Right forelimb (tissue), 1 donor: ENCODE measurements at places on chromosomes 12 and 14.

DNA sequence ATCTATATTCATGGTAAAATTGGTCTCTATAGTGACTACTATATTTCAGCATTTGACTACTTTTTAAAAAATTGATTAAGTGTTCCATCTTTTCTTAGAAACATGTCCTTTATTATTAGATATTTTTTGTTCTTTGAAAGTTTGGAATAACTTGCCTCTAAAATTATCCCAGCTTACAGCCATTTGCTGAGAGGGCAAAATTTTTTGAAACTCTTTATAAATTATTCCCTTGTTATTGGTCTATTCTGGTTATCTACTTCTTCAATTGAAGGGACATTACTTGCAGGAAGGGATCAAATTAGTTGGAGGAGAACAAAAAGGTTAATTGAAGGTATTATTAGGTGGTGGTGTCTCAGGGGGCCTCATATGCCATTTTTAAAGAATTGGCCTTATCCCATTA, 184.1 kb downstream of the TTC6 start:
- no peak for DNase-seq

DNA sequence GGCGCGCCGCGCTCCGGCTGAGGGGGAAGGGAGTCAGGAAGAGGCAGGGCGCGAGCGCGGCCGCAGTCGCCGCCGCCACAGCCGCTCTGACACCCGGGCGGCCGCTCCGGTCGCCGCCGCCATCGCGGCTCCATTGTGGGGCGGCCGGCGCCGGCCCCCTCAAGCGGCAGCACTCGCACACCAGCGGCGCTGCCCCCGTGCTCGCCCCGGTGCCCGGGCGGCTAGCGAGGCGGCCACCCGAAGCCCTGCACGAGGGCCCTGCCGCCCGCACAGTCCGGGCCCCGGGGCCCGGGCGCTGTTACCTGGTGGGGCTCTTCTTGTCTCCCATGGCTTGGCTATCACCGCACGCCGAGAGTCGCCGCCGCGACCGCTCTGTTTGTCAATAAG, 202 bp downstream of the YAF2 start:
- no peak for DNase-seq

- no peak for DNase-seq
These were observed 149.1 kb downstream of the GLT1D1 start for GRCh38 chr12:129002427-129002826.

- no peak for DNase-seq
These were observed 547.3 kb upstream of the NOVA1 start for GRCh38 chr14:27145170-27145569.

- no peak for DNase-seq
These were observed 94.1 kb downstream of the TRHDE start for GRCh38 chr12:72366255-72366654.

DNA sequence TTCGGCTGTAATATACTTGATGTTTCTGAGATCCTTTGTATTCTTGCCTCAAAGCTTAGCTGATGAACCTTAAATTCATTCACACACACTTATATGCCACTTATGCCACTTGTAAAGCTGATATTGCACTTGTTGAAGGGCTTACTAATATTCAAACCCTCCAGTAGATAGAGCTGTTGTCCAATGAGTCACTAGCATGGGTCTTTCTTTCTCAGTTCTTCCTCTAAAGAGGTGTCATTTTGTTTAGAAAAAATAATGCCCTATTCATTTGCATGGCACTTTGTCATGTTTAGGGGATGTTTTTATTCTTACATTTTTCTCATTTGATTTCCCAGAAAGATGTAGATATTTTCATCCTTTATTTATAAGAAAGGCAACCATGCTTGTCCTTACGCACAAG, 56.4 kb downstream of the MON2 start:
- DNase-seq = no peak

GRCh38 chr12:51434305-51434704, 9.7 kb downstream of the SLC4A8 start:
- no peak for DNase-seq

DNA sequence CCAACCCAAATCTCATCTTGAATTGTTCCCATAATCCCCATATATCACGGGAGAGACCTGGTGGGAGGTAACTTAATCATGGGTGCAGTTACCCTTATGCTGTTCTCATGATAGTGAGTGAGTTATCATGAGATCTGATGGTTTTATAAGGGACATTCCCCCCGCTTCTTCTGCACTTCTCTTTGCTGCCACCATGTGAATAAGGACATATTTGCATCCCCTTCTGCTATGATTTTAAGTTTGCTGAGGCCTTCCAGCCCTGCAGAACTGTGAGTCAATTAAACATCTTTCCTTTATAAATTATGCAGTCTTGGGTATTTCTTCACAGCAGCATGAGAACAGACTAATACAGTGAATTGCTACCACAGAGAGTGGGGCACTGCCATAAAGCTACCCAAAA, 179.1 kb downstream of the LRIG3 start:
- no peak for DNase-seq

DNA sequence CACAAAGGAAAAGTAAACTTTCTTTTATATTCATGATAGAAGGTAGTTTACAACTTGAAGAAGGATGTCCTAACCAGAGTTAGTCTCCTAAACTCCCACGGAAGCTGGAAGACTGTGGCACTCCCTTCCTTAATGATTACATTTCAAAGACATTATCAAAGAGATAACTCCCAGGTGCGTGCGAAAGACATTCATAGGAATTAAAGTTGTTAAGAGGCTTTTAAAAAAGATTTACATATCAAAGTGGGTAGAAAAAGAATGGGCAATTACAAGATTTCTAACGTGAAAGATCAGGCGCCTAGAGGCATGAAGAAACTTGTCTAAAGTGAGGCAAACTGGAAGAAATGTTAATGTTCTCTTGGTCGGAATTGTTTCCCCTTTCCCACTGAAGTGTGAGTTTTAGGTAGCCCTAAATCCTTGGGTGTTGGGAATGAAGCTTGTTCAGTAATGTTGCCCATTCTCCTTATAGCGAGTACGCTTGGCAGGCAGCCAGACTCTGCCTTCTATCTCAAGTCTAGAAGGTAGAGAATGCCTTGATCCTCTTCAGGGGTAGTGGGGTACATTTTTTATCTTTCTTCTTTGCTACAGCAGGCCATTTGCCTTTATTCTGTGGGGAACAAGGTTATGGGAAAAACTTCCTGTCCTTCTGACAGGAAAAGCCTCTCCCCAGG, 642.0 kb downstream of the SLC6A15 start:
- DNase-seq = no peak

- no peak for DNase-seq
These were observed 89.3 kb upstream of the NAP1L1 start for GRCh38 chr12:76173756-76174155.

DNA sequence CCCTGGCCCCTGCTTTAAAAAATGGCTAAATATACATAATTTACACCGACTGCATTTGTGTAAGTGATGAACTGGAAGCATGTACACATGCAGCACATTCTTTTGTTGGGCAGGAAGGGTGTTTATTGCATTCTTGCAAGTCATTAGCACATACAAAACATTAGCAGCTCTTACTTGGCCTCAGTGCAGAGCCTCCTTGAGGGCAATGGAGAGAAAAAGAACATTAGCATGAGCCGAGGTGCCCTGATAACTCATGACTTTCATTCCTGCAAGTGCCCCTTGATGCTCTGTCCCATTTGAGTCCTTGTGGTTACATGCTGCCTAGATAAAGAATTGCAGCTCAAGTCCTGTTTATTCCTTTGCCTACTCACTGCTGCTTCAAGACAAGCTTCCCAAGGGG, 61.9 kb downstream of the PAX9 start:
- DNase-seq = no peak
